ENCODE measurements at places on chromosomes 12 and 14.

DNA sequence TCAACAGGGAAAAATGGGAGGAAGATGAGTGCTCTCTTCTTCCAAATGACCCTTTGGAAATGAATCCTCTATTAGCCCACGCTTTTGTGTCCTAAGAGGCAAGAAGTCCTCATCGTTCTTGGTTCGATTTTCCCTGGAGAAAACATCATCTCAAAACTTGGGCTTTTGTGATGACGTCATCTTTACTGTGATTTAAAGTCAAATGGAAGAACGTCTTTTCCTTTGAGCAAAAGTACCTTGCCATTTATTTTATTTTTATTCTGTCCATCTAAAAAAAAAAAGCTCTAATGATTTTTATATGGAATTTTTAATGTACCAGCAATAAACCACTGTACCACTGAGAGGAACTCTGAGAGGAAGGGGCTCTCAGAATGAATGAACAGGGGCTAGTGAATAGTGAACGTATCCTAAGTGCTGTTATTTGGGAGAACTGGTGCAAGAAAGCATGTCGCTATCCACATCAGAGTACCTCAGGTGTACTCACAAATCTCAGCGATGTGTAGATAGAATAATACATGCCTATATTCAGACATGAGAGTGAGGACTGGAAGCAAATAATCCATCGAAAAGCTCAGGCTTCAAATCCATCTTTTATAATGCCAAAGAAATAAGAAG lies 124.8 kb downstream of the HMGA2 start:
- DNase-seq, result no peak

DNA sequence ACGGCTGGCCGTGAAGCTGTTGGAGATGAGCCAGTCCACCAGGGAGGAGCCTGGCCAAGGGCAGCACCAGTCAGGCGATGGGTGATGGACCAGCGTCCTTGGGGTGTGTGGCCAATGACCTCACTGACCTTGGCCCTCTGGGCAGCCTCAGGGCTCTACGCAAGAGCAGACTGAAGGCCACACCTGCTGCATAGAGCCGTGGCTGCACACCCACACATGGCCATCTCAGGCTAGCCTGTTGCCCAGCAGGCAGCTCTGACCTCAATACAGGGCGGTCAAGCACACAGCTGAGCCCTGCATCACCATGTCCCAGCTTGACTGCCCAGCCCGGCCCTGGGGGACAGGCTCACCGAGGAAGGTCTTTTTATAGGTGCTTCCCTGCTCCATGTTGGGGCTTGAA lies 19.2 kb downstream of the PLEK2 start:
- DNase-seq, result no peak

DNA sequence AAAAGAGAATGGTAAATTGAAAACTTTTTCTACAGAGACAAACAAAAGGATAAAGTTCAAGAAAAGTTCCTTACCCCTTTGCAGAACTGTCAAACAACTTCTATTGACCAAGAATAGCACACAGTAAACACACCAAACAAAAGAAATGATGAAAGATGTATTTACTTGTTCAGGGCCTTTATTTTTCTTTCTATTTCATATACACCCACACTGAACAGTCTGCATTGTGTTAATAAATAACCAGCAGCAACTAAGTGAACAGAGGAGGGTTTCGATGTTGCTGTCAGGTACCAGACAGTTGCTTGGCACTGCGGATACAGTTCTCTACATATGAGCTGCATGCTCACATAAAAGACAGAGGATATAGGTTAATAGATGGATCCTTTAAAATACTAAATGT lies 122.1 kb downstream of the SOX5 start:
- DNase-seq, result no peak

GRCh38 chr14:24066496-24067132 lies 4.7 kb upstream of the CPNE6 start:
- no peak for DNase-seq

GRCh38 chr12:117053050-117053400 lies 46.2 kb downstream of the TESC start:
- no peak for DNase-seq

- no peak for DNase-seq
Measured at GRCh38 chr12:29460082-29460481, 37.4 kb downstream of the OVCH1 start.

DNA sequence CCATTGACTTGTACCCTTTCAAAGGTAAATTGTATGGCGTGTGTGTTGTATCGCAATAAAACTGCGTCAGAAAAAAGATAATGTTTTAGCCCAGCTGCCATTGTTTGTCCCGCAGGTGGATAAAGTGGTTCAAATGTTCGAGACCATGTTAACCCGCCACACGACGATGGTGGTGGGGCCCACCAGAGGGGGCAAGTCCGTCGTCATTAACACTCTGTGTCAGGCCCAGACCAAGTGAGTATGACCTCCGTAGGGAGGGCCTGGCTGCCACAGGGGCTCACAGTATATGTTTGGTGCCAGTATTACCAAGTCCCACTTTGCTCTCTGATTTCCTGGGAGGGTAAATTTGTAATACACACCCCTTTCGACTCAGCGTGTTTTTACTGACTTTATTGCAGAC lies 96.9 kb downstream of the DNAH10 start:
- no peak for DNase-seq

DNA sequence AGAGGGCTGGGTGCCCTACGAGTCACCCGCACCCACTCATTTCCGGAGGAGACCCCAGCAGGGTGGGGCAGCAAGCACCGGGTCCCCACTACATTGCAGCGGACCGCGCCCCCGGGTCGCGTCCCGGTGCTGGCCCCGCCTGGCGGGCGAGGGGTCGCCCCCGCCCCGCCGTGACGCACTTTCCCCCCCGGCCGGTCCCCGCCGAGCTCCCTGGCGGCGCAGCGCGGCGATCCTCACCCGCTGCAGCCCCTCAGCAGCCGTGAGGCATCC lies 106.1 kb downstream of the PRICKLE1 start:
- DNase-seq, result peak; percentile 19

DNA sequence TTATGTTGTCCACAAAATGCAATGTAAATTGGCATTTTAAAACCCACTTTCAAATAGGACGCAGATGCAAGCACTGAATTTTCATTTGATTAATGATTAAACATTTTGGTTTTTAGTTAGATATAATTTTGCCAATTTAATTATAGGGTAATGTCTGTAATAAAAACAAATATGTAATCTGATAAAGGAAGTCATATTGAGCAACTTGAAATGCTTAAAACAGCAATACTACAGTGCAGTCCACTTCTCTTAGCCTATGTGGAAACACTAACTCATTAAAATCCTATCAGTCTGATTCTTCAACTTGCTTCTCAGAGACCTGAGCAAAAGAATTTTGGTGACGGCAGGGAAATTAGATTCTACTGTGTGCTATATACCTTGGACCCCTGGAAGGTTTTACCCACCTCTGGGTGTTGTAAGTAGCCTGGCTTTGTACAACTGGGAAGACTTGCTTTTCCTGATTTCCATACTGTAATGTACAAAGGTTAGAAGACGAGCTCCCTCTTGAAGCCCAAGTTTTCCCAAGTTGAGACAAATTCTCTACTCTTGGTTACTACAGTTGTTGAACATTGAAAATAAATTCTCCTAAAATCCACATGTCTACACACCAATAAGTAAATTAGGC lies 4.1 kb downstream of the TRHDE start:
- no peak for DNase-seq

DNA sequence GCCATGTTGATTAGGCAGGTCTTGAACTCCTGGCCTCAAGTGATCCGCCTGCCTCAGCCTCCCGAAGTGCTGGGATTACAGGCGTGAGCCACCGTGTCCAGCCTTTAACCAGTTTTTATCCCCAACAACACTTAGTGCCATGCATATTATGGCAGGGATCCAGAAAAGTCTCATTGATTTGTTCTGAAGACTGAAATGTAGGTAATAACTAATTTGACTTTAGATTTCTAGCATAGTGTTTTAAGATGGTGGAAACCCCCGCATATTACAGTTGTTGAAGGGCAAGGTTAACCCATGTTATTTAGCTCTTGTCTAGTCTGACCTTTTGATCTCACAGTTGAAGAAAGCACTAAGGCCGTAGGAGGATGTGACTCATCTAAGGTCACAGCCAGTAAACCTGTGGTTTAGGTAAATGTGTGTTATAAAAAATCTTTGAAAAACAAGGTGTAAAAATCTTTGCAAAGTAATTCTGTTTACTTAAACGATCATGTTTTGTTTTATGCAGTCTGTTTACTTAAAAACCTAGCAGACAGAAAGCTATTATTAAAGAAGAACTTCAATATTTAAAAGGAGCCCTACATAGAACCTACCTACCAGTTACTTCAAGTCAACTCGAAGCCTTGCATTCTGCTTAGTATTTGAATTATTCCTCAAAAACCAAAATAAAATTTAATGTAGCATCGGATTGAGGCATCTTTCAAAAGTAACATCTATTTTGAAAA lies 24.8 kb downstream of the BICDL1 start:
- DNase-seq, result no peak

GRCh38 chr14:89206389-89207031 lies 210.5 kb downstream of the FOXN3 start:
- no peak for DNase-seq

DNA sequence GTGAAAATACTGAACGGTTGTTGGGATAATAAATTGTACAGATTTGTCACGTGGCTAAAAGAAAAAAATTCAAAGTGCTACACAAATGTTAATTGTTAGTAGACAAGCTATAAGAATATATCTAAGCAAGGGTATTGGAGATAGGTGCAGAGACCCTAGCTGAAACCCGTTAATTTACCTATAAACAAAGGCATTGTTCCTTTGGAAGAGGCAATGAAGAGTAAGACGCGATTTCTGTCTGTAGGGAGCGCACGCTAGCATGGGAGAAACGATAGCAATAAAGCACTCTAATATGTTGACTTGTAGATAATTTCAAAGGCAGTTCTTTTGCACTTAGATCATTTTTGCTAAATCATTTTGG lies 565 bp downstream of the CCDC77 start:
- DNase-seq, result no peak

DNA sequence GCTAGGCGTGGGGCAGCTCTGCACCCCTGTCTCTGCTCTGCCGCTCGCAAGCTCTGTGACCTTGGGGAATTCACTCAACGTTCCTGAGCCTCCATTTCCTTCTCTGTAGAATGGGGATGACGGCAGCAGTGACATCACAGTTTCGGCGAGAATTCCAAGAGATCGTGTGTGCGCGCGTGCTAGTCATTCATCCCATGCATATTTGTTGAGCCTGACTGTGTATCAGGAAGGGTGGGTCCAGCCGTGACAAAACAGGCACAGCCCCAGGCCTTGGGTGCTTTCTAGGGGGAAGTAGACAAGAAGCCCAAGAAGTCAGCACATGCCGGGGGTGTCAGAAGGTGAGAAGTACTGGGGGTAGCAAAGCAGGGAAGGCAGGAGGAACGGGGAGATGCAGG lies 145.6 kb upstream of the NCOR2 start:
- no peak for DNase-seq

GRCh38 chr14:23660290-23661226 lies 24.4 kb downstream of the DHRS2 start:
- no peak for DNase-seq

- DNase-seq, result no peak
Measured at GRCh38 chr14:103630364-103631108, 1.5 kb downstream of the KLC1 start.

GRCh38 chr12:76014007-76014406 lies 17.6 kb downstream of the PHLDA1 start:
- no peak for DNase-seq

Data from activated gamma-delta T cell (primary cell).